ENCODE measurements at places on chromosomes 12 and 14.
A peak's percentile ranks its signal among the peaks of the same experiment; 100 is the strongest.

GRCh38 chr12:69648476-69648875 lies 37.8 kb upstream of the LRRC10 start:
- peak; percentile 91 for DNase-seq

DNA sequence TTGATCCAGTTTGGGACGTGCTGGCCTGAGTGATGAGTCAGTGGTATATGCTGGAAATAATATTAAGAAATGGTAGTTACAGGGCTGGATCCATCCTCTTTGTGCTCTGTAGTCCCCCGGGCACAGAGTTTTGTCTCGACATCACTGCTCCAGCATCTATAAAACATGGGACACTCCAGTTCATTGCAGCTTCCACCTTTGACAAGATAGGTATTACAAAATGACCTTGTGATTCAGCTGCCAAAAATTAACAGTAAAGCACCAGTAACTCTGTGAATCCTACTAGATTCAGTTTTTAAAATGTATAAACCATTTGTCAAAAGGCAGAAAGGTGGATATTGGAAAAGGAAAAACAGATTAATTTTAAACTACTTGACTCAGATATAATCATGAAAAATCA lies 14.6 kb upstream of the GNG2 start:
- DNase-seq = no peak

DNA sequence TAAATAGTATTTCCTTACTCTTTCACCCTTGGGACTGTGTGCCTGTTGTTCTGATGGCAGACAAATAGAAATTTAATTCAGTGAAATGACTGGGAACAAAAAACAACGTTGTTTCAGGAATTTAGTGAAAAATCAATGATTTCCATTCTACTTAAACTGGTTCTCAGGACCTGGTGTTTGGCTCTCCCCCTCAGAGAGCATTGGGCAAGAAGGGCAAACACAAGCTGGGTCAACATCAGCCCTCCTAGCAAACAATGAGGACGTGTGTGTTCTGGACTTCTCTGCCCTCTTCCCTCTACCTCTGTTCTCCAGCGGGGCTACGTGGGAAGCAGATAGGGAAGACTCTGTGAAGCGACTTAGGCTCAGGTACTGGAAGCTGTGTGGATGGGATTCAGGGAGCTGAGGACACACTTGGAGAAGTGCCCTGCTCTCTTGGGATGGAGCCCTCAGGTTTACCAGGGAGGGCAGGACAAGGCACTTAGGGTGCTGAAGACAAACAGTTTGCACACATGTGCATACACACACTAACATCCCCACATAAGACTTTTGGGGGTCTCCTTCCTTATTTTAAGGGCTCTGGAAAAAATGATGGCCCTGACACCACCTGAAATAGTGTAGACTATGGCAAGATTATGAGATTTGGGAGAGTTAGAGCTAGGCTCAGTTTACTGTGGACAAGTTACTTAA lies 7.6 kb upstream of the SERPINA1 start:
- no peak for DNase-seq

DNA sequence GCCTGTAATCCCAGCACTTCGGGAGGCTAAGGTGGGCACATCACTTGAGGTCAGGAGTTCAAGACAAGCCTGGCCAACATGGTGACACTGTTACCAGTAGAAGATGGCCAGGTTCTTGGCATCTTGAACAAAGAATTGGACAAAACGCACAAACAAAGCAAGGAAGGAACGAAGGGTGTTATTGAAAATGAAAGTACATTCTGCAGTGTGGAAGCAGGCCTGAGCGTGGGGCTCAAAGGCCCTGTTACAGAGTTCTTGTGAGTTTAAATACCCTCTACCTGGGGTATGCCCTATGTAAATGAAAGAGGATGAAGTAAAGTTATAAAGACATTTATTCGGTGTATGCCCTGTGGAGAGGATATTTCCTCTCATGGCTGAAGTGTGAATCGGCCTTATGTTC lies 20.8 kb upstream of the CDK17 start:
- no peak for DNase-seq

GRCh38 chr14:79585845-79586244 lies 625.5 kb downstream of the DIO2 start:
- peak; percentile 82 for DNase-seq

DNA sequence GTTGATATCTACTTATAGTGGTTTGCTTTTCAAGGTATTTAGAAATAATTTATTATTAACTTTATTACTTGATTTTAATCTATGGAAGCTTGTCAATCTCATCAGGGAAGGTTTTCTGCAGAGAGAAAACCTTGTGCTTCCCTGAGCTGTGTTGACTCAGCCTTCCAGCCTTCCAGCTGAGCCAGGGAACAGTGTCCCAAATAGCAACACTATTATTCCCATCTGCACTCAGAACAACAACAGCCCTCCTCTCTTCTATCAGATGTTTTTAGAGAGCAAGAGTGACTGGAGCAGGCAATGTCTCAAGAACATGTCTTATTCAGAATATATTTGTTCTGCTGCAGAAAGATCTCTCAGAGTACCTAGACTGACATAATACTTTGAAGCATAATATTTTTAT lies 389.9 kb upstream of the GARIN6 start:
- peak; percentile 4 for DNase-seq

DNA sequence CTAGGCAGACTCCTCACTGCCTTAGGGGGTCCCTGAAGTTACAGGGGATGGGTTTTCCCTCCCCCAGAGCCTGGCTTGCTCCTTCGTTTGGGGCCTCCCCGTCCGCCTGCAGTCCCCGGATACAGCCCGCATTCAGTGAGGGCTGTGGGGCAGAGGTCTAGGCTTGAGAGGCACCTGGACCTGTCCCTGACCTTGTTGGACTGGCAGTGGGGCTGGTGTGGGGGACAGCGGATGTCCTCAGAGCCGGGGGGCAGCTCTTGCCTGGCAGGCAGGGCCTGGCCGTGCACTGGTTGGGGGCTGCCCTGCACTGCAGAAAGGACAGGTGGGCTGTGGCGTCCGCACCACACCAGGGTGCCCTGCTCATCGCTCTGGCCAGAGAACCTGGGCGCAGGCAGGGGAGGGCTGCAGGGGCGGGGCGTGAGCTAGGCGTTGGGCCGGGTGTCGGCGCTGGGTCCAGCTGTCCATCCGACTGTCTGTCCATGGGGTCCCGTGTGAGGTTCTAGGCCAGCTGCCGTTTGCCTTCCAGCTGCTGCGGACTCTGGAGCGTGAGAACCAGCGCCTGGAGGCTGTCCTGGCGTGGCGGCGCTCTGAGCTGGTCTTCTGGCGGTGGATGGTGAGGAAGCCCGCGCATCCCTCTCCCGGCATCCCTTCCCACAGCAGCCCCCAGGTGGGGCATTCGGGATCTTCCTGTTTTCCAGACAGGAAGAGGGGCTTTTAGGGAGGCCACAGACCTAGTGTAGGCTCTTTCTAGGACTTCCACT lies 6.0 kb downstream of the TEDC1 start:
- no peak for DNase-seq

DNA sequence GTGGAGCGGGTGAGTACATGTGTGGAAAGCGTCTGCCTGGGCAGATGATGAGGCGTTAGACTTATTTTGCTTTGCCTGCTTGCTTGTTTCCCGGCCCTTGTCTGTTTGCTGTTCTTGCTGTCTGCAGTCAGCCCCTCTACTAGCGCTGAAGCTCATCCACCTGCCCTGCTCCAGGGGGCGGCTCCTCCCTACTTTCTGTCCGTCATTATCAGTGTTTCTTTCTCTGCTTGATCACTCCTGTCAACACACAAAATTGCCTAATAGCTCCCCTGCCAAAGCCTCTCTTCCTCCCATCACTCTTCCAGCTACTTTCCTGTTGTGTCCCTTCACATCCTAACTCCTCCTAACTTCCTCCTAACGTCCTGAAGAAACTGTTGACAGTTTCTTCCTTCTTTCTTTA lies 34.9 kb upstream of the GALNT8 start:
- no peak for DNase-seq

GRCh38 chr12:25816637-25817036 lies 141.8 kb upstream of the RASSF8 start:
- DNase-seq = peak; percentile 55

GRCh38 chr12:53589423-53589822 lies 36.8 kb downstream of the ATF7 start:
- no peak for DNase-seq

DNA sequence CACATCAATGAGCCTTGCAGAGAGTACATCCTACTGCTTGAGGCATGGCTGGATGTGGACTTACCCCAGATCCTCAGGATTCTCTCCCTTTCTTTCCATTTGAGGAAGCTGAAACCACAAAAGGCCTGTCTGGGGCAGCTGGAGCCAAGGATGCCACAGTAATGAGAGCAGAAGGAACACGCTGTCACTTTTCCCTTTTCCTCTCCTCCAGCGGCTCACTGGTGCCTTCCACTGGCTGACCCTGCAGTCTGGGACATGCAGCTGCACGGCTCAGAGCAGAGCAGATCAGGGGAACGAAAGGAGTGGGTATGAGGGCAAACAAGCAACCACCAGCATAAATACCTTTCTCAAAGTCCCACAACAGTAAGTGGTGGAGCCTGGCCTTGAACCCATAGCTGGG lies 78.2 kb downstream of the GAS2L3 start:
- DNase-seq = peak; percentile 11

DNA sequence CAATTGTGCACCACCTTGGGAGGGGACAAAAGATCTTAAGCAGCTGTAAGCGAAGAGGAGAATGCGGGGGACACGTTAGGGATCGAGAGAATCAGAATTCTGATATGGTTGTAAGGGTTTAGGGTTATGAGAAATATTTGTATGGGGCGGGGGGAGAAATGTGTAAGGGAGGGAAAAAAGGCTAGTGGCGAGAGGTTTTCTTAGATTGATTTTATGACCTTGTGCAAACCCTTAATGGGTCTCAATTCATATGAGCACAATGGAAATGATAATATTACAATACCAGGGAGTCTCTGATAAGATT lies 396 bp downstream of the NDUFA9 start:
- no peak for DNase-seq

GRCh38 chr12:104551-105081 lies 38.0 kb downstream of the IQSEC3 start:
- DNase-seq = no peak

DNA sequence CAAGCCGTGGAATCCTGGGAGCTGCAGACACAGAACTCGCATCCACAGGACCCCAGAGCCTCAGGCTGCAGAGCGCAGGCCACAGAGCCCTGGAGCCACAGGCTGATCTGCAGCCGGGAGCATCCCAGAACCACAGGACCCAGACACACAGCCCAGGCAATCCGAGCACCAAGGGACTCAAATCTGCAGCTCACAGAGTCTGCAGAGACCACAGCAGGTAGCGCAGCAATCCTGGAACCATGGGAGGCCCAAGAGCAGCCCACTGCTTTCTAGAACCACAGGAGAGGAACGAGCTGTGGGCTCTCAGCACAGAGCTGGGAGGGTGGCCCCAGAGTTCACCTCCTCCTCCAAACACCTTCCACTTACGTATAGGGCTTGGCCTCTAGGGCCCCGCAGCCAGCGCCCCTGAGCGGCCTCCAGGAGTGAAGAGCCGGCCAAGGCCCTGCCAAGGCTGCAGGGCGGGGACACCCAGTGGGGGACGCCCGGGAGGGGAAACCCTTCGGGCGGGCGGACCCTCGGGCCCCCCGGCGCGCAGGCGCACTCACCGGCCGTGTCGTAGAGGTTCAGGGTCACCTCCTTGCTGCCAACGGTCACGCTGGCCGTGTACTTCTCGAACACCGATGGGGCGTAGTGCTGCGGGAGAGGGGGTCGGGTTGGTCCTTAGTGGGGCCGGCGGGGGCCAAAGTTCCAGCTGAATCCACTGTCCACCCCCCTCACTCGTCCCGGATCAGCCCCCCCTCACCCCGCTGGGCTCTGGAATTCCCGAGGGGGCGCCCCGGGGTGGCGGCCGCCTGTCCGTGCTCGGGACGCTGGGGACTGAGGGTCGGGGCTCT lies 665 bp downstream of the RHOF start:
- DNase-seq = no peak

- DNase-seq = no peak
Observed at GRCh38 chr12:23813206-23813605, 136.3 kb downstream of the SOX5 start.

GRCh38 chr14:56491299-56492285 lies 88.0 kb upstream of the TMEM260 start:
- DNase-seq = peak; percentile 49

GRCh38 chr12:68587448-68587873 lies 23.2 kb upstream of the RAP1B start:
- no peak for DNase-seq

GRCh38 chr14:36517242-36518030 lies 2.6 kb downstream of the NKX2-1 start:
- no peak for DNase-seq

GRCh38 chr14:64247195-64247594 lies 47.0 kb downstream of the ESR2 start:
- no peak for DNase-seq

GRCh38 chr12:115074617-115075016 lies 390.6 kb upstream of the TBX3 start:
- DNase-seq = no peak

DNA sequence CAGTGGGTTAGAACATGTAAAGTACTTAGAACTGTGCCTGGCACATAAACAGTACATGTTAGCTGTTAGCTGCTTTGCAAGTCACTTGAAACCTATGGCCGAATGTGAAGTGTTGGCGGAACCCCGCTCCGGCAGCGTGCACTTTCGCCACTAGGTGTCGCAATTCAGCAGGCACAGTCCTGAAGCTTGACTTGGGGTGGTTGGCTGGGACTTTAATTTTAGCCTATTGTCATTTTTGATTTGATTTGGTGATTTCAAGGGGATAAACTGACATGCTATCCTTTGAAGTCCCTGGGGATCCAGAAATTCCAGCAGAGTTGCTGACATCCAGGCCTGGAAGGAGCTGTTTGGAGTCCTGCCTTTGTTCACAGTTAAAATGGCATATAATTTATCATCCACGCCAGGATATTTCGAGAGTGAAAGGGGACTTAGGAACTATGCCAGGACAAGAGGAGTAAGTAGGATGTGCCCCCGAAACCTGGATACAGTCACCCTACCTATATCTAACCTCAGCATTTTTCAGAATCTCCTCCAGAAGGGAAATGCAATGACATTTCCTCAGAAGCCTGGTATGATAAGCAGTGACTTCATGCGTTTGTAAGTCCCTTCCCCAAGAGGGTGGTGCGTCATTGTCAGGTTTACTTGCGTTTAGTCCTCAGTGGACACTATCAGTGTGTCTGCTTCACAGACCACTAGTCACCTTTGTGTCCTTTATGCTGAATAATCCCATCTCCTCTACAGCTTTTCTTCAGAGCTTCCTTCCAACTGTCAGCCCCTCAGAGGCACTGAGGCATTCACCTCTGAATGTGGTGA lies 3.5 kb upstream of the TSPAN9 start:
- peak; percentile 83 for DNase-seq

DNA sequence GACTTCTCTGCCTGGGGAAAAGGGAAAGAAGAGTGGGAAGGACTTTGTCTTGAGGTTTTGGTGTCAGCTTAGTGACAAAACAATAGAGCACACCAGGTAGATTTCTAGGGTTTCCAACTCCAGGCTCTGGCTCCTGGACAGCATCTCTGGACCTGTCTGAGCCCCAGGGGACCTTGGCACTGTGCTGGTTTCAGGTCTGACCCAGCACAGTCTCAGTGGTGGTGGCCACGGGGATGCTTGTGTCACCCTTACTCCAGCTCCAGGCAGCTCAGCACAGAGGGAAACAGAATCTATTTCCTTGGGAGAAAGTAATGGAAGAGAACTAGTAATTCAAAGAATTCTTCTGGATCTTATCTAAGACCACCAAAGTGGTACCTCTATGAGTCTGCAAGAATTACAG lies 11.1 kb upstream of the CKAP4 start:
- DNase-seq = no peak

GRCh38 chr14:33950320-33951182 lies at the start of gene EGLN3:
Gene EGLN3 (minus strand): TSS chr14:33951074. CDS start chr14:33950752, 322 bp downstream.
- peak; percentile 66 for DNase-seq

- DNase-seq = peak; percentile 56
Observed at GRCh38 chr12:8860165-8860961, 37.9 kb downstream of the A2ML1 start.

Data from iris pigment epithelial cell (primary cell).